ENCODE measurements at places on chromosomes 7 and 10. TPM values are rescaled to one million over a fixed set of nuclear protein-coding genes. Genes with fewer than 3 reads are reported as not detected.

Gene ABCB1
- 4.5 TPM for total RNA-seq

Gene ARPC1A
- 191 TPM for total RNA-seq

Gene AGR2
- total RNA-seq, result not detected

Gene RTKN2
- 0.16 TPM for total RNA-seq

Gene STRIP2
- 2.8 TPM for total RNA-seq

Gene PRSS37
- total RNA-seq, result not detected
